Astrocyte of the cerebellum (primary cell): ENCODE measurements at places on chromosomes 11 and 22.
A peak's percentile ranks its signal among the peaks of the same experiment; 100 is the strongest.

DNA sequence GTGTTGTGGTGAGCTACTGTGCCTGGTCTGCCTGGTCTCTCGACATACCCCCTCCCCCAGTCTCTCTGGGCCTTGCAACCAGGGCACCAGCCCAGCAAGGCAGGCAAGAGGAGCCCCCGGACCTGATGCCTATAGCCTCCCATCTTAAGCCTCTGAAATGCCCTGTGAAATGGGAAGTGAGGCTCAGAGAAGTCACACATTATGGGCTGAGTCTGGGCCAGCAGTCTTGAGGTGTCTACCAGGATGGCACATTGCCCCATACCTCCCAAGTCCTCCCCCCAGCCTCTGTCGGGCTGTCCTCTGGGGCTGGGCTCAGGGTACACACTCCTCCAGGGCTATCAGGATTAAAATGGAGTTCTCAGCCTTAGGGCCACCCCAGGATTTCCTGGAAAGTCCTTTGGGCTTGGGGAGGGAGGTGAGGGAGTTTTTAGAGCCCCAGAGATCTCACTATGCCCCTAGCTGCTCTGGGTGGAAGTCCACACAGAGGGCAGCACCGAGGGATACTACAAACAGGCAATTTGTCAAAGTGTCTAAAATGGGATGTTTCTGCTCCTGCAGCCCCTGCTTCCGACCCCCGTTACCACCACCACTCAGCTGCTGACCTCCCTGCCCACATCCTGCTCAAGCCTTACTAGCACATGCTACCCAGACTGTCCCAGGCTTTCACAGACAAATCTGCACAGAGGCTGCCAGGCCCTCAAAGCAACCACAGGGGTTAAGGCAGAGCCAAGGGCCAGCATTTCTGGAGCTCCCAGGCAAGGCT, 3.1 kb upstream of the SH3BP1 start:
- DNase-seq: peak; percentile 69

- DNase-seq: no peak
Measured at GRCh38 chr11:112150517-112150916, 13.4 kb downstream of the IL18 start.

- no peak for DNase-seq
Measured at GRCh38 chr22:44500599-44500998, 2.6 kb upstream of the RTL6 start.

DNA sequence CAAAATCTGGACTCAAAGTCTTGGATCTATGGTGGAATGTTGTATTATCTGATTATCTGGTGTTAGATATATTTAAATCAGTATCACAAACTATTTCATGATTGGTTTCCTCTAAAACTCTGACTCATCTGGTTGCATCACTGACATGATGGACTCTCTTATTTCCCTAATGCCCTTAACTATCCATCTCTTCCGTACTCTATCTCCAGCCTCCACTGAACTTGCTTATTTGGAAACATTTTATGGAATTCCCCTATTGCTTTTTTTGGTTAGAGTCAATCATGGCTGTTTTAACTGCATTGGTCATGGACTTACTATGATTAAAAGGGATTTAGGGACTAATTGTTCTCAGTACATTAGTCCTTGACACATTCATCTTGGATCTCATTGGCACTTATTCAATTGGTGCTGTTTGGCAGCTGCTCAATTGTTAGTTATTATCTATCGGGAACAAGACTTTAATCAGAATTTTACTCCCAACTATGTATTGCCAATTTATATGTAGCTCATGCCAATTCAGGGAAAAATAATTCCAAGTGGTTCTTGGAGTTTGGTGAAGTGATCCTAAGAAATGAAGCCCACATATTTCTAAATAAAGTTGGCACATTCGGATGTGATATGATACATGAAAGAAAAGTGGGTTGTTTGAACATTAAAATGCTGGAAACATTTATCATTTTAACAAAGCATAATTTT, 942.0 kb upstream of the CCDC90B start:
- no peak for DNase-seq

DNA sequence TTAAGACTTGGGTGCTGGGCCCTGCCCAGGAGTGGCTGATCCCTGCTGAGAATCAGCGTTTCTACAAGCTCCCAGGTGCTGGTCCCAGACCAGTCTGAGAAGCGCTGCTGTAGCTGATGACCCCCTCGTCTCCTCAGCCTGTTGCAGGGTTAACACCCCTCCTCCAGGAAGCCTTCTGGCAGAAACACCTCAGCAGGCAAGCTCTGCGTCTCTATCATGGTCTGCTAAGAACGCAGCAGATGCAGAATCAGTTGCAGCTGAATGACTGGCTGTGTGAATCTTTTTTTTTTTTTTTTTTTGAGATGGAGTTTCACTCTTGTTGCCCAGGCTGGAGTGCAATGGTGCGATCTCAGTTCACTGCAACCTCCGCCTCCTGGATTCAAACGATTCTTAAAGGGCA, 132.5 kb downstream of the CACNA1I start:
- DNase-seq: no peak

GRCh38 chr11:80028998-80029397, 588.2 kb upstream of the TENM4 start:
- no peak for DNase-seq

DNA sequence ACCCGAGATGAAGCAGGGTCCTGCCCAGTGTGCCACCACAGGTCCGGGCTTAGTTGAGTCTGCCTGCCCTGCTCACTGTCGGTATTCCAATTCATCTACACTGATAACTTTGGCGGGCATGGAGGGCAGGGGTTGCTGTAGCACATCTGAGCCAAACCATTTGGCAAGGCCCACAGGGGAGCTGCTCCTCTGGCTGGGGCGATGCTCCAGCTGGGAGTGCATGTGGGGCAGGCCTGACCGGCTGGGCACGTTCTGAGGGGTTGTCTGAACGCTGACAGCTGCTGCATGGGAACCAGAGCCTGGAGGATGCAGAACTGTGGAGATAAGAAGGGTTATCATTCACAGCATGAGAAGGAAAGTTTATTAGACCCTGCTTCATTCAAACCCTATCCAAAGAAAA, 40.4 kb downstream of the DRG1 start:
- DNase-seq: no peak

DNA sequence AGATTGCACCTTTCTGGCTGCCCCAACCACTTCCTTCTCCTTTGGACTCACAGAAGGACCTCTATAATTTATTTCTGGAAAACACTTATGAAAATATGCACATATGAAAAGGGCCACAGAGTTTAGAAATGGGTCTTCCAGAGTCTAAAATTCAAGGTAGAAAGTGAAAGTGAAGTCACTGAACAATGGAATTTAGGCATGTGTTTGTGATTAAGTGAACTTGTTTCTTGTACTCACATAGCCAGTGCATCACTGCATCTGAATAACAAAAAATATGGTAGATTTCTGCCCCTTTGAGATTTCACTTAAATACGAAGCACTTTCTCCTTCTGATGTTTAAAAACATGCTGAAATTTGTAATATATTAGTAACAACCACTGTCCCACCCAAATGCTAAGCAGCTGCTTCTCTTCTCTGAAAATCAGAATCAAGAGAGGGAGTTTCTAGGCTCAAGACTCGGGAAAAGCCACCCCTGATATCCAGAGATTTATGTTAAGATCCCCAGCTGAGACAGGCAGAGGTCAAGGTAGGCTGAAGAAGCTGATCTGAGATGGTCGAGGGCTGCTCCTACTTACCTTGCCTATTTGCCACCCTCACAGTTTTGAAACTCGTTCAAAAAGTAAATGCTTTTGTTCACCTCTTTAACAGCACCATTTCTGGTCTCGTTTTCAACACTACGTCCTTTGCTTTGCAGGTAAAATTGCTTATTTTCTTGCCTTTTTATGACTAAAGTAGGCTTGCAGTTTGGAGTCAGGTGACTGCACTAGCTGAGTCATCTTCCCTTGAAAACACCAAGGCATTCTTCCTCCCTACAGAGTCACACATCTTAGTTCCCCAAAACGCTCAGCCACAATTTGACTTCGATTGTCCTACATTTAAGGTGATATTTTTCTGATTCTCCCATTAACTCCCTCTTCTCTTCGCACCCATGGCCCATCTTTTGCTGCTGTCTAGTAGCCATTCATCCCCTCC, at the start of gene XKR3:
Gene XKR3, minus strand, starts transcription at position 696 of the 972 bp plus-strand sequence. CDS start 17,338 bp downstream, outside the sequence.
- DNase-seq: no peak

DNA sequence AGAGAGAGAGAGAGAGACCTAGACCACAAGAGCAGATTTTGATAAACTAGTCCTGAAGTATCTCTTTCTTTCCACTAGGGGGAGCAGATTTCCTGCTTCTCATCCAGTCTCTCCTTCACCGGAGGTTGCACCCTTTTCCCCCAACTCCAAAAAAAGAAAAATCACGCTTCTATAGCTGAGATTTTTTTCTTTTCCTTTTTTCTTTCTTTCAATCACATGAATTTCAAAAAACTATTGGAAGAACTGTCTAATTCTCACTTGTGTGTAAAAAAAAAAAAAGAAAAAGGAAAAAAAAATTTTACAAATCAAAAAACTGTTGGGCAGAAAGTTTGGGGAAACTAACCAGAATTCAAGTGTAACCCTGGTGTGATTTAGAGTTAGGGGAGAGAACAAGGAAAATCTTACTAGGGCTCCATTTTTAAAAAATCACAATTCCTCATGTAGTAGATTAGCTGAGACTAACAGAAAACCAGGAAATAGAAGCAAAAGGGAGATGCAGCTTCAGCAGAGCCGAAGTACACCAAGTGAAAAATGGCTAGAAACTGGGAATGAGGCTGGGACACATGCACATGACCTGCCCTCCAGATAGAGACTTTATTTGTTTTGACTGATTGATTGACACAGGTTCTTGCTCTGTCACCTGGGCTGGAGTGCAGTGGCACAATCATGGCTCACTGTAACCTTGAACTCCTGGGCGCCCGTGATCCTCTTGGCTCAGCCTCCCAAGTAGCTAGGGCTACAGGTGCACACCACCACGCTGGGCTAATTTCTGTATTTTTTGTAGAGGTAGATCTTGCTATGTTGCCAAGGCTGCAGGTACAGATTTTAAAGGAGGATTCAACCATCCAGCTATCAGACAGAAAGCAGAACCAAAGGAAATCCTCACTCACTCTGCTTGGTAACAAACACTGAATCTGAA, 27.1 kb downstream of the SDHD start:
- peak; percentile 23 for DNase-seq

DNA sequence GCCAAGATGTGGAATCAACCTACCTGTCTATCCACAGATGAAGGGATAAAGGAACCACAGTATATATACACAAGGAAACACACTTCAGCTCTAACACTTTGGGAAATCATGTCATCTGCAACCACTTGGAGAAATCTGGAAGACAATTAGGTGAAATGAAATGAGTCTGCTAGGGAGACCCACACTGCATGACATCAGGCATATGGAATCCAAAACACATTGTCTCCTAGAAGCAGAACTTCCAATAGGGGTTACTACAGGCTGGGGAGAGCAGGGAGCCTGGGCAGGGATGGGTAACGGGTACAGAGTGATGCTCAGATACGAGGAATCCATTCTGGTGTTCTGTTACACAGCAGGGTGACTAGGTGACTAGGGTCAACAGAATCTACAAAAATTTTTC, 18.3 kb downstream of the RGL4 start:
- DNase-seq: no peak

DNA sequence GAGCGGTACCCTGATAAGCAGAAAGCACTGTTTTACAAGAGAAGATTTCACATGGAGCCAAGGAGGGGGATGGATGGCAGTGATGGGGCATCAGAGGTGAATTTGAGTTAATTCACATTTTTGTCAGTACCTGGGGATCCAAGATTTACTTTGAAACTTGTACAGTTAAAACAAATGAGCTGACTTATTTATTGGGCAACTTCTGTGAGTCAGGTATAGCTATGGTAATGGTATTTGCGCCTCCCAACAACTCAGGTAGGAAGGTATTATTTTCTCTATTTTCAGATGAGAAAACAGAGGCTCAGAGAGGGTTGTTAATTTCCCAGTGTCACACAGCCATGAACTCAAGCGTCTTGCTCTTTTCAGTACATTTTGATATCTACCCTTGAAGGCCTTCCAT, 83.6 kb downstream of the PRR5L start:
- no peak for DNase-seq

- no peak for DNase-seq
Measured at GRCh38 chr11:10407055-10407454, 48.0 kb upstream of the AMPD3 start.

GRCh38 chr11:7775689-7776088, 21.1 kb downstream of the OR5P2 start:
- no peak for DNase-seq

DNA sequence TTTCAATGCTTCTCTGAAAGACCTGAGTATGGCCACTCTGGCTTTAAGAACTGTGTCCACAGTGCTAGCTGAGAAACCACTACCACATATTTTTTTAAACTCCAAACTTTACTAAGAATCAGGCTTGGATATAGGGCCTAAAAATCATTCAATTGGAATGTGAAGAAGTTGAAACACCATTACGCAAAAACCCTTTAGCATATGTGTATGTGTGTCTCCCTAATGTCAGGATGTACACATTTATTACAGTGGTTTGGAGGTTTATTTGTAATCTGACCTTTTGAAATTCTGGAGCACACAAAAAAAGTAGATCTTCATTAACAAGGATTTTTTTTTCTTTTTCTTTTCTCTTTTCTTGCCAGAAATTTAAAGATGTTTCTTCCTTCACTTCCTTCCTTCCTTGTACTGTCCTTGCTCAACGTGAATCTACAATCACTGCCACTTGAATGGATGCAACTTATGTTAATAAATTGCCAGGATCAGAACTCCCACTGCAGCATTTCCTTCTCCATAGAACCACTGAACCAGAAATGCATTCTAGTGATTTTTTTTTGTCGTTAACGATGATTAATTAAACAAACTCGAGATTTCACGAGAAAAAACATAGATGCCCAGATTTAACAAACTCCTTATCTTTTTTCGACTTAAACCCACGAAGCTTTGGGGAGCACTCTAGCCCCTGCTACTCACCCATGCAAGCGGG, 3.1 kb upstream of the ADM start:
- no peak for DNase-seq

- no peak for DNase-seq
Measured at GRCh38 chr11:28401446-28401845, 293.3 kb downstream of the METTL15 start.

DNA sequence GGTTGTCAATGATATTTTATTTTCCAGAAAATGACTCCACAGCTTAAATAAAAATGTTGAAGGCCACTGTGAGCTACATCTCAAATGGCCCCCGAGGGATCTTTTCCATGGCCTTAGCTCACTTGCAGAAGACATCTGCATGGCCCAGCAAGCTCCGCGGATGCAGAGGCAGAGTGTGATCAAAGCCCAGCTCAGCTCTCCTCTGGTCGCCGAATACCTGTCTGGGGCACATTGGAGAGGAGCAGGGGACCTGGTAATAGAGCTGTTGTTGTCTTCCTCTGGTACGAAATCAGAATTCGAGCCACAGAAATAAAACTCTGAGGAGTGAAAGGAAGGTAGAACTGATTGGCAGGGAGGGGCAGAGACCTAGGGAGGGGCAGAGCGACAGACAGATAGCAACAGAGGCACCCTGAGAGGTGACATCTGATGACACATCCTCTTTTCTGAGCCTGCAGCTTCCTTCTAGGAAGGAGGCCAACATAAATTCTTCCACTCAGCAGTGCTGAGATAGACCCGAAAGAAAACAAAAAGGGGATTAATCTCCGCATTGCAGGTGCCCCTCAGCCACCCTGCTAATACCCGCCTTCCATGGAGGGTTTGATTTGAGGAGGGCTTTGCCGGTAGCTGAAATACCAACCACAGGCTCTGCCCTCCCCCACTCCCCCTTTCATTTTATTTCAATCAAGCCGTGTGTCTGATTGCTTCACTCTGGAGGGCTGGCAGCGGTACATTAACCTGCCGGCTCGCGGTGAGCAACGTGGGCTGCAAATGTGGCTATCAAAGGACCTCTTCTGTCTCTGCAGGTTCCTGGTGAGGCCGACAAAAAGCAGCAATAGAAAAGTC, 759.4 kb downstream of the OPCML start:
- DNase-seq: no peak

GRCh38 chr22:49380095-49380827, 447.4 kb downstream of the BRD1 start:
- DNase-seq: no peak

- DNase-seq: no peak
Measured at GRCh38 chr11:128737704-128738103, 43.8 kb downstream of the FLI1 start.
